Foreskin keratinocyte (primary cell): ENCODE measurements at places on chromosomes 1 and 21.

DNA sequence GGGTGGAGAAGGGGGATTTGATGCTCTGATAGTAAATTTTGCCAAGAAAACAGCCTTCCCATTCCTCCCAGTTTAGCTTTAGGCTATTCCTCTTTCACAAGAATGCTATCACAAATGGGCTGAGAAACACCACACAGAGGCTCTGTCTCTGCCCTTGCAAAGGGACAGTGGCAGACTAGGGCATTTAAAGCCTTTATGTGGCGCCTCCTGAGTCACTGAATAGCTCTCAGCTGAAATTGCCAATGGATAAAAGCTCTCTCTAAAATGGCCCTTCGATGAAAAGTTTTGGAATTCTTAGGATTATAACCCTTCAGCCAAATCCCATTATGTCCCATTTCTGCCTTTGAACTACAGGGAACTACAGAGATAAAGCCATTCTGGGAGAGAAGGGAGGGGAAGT, 1000.4 kb downstream of the ADGRL2 start:
- DNase-seq, result no peak

- peak; percentile 100 for DNase-seq
Measured at GRCh38 chr1:214446772-214447556, 104.4 kb downstream of the PTPN14 start.

DNA sequence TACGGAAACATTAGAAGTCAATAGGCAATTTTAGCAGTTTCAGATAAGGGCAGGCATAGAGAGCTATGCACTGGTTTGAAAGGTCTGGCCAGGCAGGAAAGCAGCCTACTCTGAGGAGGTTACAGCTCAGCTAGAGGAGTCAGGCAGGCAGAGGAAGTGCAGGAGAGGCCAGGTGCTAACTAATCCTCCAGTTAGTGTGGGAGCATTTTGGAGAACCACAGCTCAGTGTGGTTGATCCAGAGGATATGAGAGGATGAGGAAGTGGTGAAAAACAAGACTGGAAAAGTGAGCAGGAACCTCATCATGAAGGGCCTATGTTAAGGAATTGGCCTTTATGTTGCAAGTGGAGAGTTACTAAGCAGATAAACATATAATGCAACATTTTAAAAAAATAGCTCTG, 282.4 kb upstream of the SGIP1 start:
- no peak for DNase-seq

DNA sequence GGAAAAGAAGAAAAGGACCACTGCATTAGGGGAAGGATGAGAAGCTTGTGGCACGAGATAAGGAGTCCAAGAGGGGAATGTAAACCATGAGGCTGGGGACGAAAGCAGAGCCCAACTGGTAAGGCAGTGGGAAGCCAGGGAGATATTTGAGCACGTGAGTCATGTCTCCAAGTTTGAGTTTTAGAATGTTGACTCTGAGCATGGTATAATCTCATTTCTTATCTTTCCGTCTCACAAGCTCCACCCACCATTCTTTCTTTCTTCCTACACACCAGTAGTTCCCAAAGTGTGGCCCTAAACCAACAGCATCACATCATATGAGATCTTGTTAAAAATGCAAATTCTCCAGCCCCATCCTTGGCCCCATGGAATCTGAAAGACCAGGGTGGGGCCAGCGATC, 145.3 kb downstream of the PLPP3 start:
- DNase-seq, result no peak

- peak; percentile 73 for DNase-seq
Measured at GRCh38 chr1:10679496-10680220, 116.8 kb downstream of the CASZ1 start.

- DNase-seq, result no peak
Measured at GRCh38 chr1:230240446-230241086, 173.5 kb downstream of the GALNT2 start.

GRCh38 chr1:212621043-212621948, 12.7 kb downstream of the ATF3 start:
- DNase-seq, result peak; percentile 37

GRCh38 chr21:38027901-38028498, 111.7 kb upstream of the KCNJ6 start:
- peak; percentile 34 for DNase-seq

DNA sequence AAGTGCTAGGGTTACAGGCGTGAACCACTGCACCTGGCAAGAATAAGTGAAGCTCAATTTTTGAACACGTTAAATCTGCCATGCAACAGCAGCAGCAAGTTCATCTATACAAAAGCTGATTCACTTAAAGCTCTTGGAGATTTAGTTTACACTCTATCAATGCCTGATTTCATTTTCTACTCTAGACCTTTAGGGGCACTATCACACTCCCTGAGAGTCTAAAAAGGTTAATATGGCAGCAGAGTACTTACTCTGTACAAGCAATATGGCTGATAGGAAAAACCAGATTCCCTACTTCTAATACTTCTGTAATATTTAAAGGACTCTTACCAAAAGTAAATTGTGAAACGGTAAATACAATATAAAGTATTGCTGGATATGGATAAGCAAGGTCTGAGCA, 4.8 kb downstream of the RBM34 start:
- DNase-seq, result no peak
